ENCODE measurements at places on chromosomes 6 and 20.
A peak's percentile ranks its signal among the peaks of the same experiment; 100 is the strongest.

DNA sequence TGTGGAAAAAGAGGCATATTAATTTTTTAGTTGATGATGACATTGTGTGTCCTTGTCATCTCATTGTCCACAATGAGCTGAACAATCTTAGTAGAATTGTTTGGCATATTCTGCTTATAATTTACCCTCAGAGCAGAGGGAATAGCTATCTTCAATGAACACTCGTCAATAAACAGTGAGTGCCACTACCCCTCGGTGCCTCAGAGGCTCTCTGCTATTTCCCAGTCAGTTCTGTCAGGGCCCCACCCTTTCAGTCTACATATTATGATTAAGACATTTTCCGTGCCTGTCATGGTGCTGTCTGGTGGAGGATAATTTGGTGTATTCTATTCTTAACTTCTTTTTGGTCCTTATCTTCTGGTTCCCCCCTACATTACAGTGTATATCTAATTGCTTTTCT, 31.2 kb downstream of the NUS1 start:
- no peak for DNase-seq

DNA sequence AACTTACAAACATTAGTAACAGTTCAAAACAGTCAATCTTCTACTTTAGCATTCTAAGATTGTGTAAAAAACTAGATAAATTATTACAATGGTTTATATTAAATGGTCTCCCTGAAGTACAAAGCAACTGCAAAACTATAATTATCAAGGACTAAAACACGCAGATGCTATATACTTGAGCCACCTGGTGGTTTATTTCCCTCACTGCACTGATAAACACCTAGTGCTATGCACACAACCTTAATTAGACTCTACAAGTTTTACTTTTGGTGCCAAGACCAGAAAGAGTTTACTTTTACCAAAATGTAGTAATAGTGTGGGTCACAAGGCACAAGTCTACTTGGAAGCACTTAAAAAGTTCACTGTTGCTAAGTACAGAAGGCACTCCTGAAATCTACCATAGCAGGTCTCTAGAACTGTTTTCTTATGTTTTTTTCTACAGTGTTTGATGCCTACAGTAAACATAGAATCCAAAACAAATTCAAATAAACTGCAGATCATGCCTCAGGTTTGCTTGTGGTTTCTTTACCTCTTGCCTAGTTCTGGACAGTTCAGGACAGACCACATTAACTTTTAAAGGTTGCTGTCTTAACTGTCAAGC, 49.2 kb downstream of the GMDS start:
- peak; percentile 25 for DNase-seq

DNA sequence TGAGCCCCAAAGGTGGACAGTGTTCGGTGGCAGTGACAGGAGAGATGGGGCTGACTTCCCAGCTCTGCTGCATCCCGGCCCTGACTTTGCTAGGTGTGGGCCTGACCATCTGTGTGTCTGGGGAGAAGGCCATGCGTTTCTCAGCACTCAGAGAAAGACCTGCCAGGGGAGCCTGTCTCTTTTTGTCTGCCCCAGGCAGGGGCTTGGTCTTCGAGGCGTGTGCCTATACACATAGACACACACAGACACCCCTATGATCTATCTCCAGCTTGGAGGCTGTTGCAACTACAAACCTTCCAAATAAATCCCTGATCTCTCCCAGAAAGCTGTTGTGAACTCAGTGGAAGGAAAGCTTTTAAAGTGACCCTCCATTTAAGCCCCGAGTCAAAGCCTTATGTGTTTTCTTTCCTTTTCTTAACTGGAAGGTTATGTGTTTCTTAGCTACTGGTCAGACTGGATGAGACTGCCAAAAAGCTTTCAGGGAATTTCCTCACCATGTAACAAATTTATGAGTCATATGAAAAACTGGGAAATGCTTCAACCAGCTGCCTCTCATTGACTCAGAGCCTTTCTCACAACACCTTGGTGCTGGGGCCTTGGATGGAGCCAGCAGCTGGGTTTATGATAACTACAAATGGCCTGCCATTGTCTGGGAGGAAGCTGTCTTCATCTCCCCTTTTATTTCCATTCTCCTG, 102.6 kb downstream of the CDC5L start:
- DNase-seq = no peak

DNA sequence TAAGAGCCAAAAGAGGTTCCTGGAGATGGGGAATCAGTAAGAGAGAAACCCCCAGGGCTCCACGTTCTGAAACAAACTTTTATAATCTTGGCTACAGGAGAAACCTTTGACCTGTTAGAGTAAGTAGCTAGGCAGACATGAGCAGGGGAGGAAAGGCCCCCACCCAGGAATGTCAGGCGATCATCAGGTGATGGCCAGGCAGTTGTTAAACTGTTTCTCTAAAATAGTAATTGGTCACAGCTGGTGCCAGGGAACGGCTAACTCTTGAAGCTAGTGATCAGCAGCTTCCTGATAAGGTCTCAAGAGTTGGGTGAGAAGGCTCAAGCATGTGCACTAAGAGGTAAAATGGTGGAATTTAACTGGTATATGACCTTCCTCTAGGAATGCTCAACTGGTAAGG, 263.8 kb downstream of the HDGFL1 start:
- DNase-seq = no peak

DNA sequence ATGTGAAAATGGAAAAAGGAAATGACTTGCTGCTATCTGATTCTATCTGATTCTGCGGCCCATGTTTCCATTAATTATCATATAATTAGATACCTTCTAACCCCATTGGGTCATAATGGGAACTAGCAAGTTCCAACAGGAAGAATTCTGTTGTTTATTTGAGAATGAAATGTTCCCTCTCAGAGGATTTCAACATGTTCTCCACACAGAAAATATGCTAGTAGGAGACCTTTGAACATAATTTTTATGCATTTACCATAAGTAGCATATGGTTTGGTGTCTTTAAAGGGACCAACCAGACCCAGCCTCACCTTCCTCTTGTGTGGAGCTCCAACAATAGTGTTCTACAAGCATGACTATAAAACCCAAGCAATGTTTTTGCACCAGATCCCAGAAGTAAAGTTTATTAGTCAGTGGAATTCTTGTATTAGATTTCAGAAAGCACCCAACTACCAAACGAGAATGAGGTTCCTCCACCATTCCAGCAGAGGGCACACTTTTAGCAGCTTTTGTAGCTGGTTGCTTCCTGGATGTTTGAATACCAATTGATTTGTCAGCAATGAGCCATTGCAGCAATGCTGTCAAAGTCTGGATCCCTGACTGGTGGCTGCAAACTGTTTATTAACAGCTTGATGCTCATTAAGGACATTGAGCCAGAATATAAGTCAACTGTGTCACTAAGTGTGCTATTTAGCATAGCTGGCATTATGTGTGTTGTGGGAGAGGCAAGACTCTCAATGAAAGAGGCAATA, 143.6 kb upstream of the GJE1 start:
- no peak for DNase-seq

GRCh38 chr6:167567142-167568033, 242.5 kb downstream of the TTLL2 start:
- no peak for DNase-seq

DNA sequence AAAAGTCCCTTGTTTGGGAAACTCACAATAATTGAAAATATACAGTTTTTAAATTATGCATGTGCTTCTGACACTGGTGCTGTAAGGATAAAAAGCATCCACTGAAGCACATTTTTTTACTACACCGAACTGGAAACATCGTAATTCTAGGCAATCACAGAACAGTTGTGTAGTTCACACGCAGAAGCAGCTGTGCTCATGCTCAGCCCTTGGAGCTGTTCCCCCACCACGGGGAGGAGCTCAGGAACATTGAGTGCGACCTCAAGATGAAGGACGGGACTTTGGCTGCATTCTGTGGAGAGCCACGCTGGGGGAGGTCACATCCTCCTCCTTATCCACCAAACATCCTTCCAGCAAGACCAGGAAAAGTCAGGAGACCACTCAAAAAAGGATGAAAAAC, 466.3 kb upstream of the CDH4 start:
- no peak for DNase-seq

- no peak for DNase-seq
These were observed 40.4 kb downstream of the PTPRK start for GRCh38 chr6:128479991-128480390.

DNA sequence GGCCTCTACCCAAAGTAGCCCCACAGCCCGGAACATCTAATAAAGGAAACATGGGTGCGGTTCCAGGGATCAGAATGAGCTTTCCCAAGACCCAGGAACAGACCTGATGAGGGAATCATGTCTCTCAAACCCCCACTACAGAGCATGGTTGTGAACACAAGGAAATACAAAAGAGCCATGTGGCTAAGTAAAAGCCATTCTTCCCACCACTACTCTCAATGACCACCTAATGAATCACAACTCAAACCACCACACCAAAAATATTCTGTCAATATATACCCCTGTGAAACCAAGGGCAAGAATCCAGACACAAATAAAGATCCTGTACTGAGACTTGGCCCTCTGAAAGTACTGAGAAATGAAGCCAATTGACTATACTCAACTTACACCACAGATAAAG, 20.9 kb upstream of the COL21A1 start:
- DNase-seq = no peak

DNA sequence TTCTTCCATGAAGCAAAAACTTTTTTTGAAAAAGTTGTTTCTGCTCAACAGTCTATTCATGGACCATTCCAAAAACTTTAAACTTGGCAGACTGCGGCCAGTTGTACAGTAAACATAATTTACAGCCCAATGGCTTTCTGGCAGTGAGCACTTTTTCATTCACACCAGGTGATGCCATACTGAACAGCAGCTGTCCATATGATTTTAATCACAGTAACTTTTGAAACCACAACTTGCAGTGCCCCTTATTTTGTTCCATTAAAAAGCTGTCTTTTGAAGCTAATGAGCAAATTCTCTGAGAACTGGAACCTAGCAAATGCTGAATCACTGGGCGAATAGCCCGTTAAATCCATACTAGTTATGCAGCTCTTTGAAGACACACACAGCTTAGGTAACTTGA, 576.6 kb downstream of the PTPRT start:
- DNase-seq = no peak

DNA sequence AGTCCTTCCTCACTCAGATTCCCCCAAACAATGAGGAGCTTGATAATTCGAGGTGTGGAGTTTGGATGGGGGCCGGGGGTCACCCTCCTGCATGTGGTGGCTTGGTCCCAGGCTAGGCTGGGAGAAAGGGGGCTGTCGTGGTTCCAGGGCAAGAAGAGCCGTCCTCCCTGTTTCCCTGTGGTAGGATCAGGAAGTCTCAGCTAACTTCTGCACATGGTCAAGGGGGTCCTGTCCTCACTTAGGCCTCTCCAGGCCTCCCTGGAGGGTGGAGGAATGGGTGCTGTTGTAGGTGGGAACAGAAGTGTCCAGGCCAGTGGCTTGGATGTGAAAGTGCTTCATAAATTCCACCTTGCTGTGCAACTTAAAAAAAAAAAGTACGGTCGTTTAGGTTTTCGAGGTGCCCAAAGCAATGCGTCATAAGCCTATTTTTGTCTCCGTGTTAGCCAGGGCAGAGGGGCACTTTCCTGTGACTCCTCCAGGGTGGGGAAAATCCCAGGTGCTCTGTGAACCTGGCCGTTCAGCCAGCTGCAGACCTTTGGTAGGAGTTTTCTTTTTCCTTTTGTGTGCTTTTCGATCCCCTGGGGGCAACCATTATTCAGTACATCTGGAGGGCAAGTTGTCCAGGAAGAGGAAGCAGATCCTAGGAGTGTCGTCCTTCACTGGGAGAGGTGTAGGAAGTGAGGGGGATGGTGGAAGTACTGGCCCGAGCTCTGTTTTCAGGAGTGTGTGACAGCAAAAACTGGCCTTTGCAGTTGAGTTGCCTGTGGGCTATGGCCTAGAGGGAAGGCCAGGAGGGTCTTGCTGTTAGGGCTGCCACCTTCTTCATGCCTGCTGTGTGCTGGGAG, 9.6 kb downstream of the IGF2R start:
- no peak for DNase-seq

- DNase-seq = no peak
These were observed 142.0 kb downstream of the FAM83B start for GRCh38 chr6:54988576-54988975.

DNA sequence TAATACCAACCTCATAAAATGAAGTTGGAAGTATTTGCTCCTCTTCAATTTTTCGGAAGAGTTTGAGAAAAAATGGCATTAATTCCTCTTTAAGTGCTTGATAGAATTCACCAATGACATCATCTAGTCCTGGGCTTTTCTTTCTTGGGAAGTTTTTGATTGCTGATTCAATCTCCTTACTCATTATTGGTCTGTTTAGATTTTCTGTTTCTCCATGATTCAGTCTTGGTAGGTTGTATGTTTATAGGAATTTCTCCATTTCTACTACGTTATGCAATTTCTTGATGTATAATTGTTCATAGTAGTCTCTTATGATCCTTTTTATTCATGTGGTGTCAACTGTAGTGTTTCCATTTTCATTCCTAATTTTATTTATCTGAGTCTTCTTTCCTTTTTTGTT, 176.9 kb upstream of the PRND start:
- DNase-seq = no peak

DNA sequence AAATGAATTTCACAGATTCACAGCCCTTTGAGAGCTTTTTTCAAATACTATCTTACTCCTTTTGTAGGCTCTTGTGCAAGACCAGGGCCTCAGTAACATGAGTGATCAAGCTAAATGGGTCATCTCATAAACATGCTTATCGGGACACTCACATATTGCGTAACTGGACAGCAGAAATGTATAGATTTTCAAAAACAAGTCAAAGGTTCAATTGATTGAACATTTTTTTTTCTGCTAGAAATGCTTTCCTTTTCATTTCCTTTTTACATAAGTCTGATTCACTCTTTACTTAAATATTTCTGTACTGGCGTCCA, 8.7 kb upstream of the SALL4 start:
- DNase-seq = no peak

- DNase-seq = no peak
These were observed 43.1 kb downstream of the MBOAT1 start for GRCh38 chr6:20169119-20169557.

DNA sequence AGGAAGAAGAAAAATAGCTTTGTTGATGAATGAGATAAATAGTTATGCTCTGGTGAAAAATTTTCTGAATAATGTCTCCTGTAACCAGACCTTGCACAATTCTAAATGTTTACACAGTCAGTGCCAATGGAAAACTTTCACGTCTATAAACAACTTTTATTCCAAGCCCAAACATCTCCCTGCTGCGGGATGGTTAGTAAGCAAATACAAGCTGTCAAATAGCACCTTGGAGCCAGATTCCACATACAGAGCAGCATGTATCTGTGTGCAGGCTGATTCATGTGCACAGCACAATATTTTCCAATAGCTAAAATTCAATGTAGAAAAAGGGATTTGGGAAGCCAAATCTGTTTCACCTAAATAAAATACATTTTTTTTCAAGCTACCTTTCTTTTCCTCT, 813.3 kb downstream of the HACE1 start:
- no peak for DNase-seq

GRCh38 chr6:89522778-89523177, 89.8 kb downstream of the ANKRD6 start:
- no peak for DNase-seq

- no peak for DNase-seq
These were observed 4.6 kb downstream of the DTNBP1 start for GRCh38 chr6:15658181-15658744.

GRCh38 chr6:20463396-20463795, 61.7 kb downstream of the E2F3 start:
- no peak for DNase-seq

DNA sequence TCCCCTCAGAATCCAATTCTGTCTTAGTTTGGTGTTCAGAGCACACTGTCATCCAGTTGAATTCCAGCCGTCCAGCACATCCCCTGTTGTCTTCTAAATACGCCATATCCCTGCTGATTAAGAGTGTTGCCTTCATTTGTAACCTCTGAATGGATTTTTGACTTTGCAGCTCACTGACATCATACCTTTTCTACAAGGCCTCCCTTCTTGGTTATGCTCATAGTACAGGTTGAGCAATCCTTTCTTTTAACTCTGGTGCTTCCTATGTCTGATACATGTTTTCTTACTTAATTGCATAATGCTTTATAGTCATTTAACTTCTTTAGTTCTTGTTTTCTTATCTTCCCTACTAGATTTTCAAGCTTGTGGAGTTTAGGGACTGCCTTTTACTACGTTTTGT, 36.4 kb downstream of the XRN2 start:
- no peak for DNase-seq
